Fibroblast of skin of left quadriceps (primary cell): ENCODE measurements at places on chromosomes 3 and 15.

- peak; percentile 27 for DNase-seq
Measured at GRCh38 chr3:143480344-143480743, 360.8 kb downstream of the CHST2 start.

DNA sequence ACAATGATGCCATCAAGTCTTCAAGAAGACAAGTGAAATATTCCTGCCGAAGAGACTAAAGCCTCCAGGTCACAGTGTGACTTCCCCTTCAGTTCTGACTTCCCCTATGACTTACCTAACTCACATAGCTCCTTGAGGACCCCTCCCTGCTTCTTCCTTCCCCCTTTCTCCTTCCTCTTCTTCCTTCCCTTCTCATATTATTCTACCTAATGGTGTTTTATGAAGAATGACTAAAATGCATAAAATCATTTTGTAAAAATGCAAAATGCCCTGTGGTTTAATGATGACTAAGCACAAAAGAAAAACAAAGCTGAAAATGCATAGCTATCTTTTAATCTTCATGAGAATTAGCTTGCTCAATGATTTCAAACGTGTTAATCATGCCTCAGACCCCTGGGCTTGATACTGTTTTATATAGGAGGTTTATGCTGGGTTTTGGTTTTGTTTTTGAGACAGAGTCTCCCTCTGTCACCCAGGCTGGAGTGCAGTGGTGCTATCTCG, 26.1 kb upstream of the TM4SF4 start:
- peak; percentile 73 for DNase-seq

DNA sequence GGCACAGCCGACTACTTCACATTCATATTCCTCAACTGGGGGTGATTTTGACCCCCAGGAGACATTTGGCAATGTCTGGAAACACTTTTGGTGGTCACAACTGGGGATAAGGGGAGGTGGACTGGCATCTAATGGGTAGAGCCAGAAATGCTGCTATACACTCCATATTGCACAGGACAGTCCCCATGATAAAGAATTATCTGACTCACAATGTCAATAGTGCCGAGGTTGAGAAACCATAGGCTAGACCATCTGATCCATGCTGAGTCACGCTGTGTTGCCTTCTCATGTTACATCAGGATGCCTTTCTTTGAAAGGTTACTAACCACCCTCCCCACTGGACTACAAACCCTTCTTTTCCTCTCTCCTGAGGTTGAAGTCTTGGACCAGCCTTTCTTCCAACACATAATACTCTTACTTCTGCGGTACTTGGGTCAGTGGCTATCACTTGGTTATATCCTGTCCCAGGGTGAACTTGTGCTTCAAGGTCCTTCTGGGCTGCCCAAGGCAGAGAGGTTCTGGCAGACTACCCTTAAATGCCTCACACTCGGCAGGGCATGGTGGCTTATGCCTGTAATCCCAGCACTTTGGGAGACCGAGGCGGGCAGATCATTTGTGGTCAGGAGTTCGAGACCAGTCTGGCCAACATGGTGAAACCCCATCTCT, 68.8 kb downstream of the CTNNB1 start:
- DNase-seq = peak; percentile 82

GRCh38 chr3:120198305-120198878, 86.6 kb downstream of the GPR156 start:
- no peak for DNase-seq

DNA sequence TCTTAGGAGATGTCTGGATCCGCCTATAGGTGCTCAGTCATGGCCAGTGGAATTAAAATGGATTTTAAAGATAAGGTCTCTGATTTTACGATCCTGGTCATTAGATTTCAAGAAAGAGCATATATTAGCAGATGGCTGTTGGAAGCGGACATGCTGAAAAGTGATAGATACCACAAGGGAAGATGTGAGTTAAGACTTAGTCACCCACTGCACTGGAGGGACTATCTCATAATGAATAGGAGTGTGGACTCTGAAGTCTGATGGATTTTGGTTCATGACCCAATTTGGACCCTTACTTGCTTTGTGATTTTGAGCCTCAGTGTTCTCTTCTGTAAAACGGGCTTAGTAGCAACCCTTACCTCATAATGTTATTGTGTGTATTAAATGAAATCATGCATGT, 214.7 kb downstream of the CHST2 start:
- no peak for DNase-seq

DNA sequence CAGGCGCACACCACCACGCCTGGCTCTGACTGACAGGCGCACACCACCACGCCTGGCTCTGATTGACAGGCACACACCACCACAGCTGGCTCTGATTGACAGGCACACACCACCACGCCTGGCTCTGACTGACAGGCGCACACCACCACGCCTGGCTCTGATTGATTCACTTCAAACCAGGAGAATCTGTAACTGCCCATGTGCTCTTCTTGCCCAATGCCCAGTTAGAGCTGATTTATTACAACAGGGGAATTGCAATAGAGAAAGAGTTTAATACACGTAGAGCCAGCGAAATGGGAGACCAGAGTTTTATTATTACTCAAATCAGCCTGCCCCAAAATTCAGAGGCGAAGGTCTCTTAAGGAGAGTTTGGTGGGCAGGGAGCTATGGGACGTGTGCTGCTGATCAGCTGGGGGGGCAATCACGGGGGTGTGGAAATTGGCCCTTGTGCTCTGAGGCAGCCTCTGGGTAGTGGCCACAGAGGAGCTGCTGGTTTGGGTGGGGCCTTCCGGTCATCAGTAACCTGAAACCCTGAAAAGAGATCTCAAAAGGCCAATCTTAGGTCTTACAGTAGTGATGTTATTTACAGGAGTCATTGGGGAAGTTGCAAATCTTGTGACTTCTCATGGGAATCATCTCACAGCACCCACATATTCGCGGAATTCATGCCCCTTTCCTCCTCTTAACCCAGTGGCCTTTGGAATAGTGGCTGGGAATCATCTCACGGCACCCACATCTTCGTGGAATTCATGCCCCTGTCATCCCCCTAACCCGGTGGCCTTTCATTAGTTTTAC, 63.8 kb upstream of the TFRC start:
- no peak for DNase-seq

GRCh38 chr3:156964577-156964976, 138.4 kb downstream of the LEKR1 start:
- DNase-seq = no peak

DNA sequence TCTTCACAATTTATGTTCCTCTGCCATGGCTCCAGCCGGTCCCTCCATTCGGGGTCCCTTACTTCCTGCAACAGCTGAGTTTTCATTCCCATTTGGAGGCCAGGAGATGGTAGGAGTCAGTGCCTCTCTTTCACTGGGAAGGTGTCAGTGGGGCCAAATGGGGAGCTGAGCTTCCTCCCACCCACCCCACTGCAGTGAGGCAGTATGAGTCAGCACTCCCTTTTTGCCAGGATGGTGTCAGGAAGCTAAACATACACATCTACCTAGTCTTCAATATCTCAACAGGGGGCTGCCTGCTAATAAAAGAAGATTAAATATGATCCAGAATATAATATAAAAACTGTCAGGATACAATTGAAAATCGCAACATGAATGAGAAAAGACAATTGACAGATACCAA, 12.7 kb upstream of the ACTC1 start:
- no peak for DNase-seq

DNA sequence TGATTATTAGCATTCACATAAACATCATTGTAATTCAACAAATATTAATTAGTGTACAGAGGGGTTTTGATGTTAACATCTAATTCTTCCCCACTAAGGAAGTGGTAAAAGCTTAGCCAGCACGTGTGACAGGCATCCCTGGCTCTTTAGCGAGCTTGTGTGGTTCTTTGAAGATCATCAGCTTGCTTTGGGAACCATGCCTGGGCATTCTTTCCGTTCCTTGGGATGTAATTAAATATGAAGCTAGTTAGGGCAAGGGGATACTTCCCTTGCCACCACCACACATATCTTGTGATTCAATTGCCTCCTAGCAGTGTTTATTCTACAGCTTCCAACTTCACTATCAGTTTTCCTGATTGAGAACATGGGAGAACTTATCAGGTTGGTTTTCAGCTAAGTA, 246.5 kb downstream of the MYRIP start:
- no peak for DNase-seq

GRCh38 chr3:20047976-20048883, 8.0 kb downstream of the KAT2B start:
- DNase-seq = peak; percentile 60

DNA sequence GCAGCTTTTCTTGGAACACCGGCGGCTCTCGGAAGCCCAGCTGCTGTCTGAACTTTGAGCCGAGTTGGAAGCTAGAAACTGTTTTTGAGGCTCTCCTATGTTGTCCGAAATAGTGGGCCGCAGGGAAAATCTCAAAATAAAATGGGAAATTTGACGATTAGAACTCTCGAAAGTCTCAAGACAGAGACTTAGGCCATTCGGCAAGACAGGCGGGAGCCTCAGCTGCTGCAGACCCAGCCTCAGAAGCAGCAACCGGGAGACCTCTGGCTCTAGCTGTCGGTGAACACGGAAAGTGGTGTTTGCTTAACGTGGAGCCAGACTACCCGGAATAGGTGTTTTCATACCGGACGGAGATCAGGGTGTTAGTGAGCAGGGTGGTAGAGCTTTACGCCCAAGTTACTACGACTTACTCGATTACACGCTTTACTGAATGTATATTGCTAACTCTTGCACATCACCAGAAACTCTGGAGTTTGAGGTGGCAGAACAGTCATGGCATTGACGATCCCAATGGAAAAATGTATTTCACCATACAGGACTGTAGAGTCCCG, 357 bp upstream of the MAN2C1 start:
- no peak for DNase-seq

- no peak for DNase-seq
Measured at GRCh38 chr3:85474241-85474640, 515.5 kb downstream of the CADM2 start.

DNA sequence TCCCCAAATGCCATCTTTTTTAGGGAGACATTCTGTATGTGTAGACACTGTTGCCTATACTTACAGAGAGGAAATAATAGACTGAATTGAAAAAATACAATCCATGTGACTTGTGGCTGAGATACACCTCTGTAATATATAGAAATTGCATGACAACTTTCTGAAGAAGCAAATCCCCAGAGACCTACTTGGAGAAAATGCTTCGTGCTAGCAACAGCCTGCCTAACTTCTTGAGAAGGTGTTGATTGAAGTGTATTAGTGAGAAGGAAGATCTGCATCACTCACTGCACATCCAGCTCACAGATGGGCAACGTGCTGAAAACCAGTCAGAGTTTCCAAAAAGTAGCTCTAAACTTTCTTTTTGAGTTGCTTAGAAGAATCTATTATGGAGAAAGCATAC, 404.1 kb downstream of the EPHB1 start:
- no peak for DNase-seq

- no peak for DNase-seq
Measured at GRCh38 chr15:75186044-75186443, 15.6 kb upstream of the C15orf39 start.

GRCh38 chr3:16124636-16125035, 49.8 kb upstream of the GALNT15 start:
- DNase-seq = peak; percentile 97

GRCh38 chr15:49366496-49366895, 56.5 kb upstream of the FGF7 start:
- DNase-seq = no peak

GRCh38 chr15:91153954-91154353, 53.9 kb downstream of the SV2B start:
- DNase-seq = no peak

GRCh38 chr3:5227812-5228211, 40.3 kb downstream of the EDEM1 start:
- DNase-seq = no peak

- no peak for DNase-seq
Measured at GRCh38 chr3:133277813-133278212, 122.0 kb upstream of the BFSP2 start.

- no peak for DNase-seq
Measured at GRCh38 chr3:82001276-82001923, 240.0 kb upstream of the GBE1 start.

DNA sequence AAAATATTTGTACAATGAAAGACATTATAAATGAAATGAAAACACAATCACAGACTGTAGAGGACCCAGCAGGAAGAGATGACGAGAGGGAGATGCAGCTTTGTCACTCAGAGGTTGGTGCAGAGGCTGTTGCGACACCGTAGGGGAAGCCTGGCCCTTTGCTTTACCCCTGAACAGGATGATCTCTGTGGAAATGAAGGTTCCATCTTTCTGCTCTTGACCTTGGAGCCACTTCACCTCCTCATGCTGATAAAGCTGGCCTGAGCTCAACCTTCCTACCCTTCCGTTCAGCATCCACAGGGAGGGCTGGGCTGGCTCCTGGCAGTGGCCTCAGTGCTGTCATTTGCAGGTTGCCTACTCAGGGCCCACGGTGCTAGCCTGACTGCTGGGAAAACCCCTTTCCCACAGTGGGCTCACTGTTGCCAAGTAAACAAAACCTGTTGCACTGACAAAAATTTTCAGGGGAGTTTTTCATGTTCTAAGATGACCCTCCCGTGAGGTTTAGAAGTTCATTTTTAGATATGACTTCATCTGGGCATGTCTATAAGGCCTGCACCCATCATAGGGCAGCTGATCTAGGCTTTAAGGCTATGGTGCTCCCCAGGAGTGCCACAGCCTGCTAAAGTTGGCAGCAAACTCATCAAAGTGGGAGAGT, 3.0 kb upstream of the CD80 start:
- DNase-seq = no peak

DNA sequence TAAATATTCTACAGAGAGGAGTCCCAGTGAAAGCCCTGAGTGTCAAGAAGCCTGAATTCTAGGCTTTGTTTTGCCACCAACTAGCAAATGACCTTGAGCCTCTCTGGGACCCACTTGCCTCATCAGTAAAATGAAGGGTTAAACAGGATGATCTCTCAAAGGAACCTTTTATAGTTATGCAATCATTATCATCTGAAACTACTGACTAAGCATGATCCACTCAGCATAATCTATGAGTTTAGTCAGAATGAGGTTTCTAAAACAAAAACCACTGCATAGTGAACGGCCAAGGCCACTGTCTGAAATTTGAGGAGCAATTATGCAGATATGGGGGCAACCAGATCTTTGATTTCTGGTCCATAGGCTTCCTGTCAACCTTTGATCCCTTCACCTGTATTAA, 319.0 kb downstream of the MECOM start:
- DNase-seq = no peak

GRCh38 chr15:57218826-57219576, 157.3 kb upstream of the CGNL1 start:
- DNase-seq = peak; percentile 96

GRCh38 chr15:50150349-50150748, 31.3 kb upstream of the ATP8B4 start:
- no peak for DNase-seq

DNA sequence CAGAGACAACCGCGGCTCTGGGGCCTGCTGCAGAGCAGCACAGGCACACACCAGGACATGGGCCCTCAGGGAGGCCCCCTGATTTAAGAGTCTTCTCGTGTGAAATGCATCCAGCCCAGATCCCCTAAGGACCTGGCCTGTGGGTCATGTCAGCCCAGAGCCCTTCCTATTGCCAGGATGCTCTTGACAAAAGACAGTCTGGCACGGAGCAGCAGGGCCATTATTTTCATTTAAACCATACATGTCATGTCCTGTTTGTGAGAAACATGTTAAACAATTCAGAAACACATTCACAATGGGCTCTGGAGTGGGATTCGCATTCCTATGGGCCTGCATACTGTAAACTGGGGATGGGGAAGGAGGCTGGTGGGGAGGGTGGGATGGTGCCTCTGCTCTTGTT, 367.4 kb upstream of the WNT5A start:
- no peak for DNase-seq

- no peak for DNase-seq
Measured at GRCh38 chr15:96182736-96183513, 147.6 kb upstream of the NR2F2 start.
